ENCODE measurements at places on chromosomes 1 and 21.
A peak's percentile ranks its signal among the peaks of the same experiment; 100 is the strongest.

DNA sequence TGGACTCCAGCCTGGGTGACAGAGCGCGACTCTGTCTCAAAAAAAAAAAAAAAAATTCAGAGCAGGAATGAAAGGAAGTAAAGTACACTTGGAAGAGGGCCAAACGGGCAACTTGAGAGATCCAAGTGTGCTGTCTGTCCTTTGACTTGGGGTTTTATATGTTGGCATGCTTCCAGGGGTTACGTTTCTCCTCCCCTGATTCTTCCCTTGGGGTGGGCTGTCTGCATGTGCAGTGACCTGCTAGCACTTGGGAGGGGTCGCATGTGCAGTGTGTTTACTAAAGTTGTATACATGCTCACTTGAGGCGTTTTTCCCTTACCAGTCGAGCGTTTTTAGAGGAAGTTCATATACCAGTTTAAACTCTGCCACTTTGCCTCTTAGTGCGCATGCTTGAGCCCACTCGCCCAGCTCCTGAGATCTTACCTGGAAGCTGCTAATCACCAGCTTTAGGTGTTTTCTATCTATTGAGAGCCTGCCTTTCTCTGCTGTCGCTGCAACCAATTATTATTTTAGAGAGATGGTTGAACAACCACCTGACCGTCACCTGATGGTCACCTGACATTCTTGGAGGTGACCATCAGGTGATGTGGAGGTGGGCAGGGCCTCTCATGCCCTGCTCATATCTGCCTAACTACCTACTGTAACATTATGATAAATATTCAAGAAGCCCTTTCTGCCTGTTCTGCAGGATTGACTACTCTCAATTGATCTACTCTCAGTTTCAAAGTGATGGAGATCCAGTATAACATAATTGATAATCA, 140.1 kb downstream of the MACF1 start:
- DNase-seq, result no peak

DNA sequence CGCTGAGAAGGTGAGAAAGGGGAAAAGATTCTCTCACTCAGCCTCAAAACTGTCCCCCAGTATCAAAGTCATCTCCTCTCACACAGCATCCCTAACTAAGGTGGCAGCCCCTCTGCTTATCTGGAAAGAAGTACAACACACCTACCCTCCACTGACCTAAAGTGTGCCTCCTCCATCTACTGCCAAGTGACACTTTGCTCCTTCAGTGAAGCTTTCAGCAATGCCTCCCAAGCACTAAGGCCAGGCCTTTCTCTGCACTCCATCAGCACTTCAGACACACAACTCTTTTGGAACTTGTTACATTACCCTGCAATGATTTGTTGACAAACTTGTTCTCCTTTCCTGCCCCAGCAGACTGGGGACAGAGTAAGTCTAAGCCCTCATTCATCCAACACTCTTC, 1.4 kb downstream of the SH3BP5L start:
- no peak for DNase-seq

DNA sequence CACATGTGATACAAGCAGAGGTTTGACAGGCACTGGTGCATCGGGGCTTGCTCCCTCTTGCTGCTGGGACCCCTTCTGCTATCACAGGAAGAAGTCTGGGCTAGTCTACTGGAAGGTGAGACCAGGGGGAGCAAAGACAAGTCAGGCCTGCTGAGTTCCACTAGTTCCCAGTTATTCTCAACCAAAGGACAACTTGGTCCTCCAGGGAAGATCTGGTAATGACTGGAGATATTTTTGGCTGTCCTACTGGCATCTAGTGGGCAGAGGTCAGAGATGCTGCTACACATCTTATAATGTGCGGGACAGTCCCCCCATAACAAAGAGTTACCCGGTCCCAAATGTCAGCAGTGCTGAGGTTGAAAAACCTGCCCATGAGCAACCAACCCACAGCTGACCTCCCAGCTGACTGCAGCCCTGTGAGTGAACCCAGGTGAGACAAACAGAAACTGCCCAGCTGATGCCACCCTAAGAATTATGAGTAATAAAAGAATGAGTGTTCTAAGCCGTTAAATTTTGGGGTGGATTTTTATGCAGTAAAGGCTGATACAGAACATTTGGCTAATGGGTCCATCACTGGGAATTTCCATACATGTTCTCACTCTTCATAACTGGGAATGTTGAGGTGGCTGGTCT, 71.6 kb downstream of the NENF start:
- DNase-seq, result no peak

- no peak for DNase-seq
These were observed 99.0 kb downstream of the ZBTB18 start for GRCh38 chr1:244150071-244150470.

GRCh38 chr1:18907021-18907916, 4.9 kb upstream of the ALDH4A1 start:
- DNase-seq, result peak; percentile 38

DNA sequence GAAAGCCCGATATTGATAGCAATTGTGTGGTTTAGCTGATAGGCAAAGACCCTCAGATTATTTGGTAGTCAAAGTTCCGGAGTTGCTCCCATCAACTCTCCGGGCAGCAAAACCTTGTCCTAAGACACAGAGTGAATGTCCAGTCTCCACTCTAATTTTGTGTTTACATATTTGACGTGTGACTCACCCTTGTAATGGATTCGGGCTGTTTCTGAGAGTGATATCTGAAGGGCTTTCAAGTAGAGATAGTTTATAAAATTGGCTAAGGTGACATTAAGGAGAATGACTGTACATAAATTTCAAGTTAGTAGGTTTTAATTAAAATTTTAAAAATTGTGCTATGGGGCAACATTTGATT, 154.2 kb downstream of the CNIH3 start:
- no peak for DNase-seq

DNA sequence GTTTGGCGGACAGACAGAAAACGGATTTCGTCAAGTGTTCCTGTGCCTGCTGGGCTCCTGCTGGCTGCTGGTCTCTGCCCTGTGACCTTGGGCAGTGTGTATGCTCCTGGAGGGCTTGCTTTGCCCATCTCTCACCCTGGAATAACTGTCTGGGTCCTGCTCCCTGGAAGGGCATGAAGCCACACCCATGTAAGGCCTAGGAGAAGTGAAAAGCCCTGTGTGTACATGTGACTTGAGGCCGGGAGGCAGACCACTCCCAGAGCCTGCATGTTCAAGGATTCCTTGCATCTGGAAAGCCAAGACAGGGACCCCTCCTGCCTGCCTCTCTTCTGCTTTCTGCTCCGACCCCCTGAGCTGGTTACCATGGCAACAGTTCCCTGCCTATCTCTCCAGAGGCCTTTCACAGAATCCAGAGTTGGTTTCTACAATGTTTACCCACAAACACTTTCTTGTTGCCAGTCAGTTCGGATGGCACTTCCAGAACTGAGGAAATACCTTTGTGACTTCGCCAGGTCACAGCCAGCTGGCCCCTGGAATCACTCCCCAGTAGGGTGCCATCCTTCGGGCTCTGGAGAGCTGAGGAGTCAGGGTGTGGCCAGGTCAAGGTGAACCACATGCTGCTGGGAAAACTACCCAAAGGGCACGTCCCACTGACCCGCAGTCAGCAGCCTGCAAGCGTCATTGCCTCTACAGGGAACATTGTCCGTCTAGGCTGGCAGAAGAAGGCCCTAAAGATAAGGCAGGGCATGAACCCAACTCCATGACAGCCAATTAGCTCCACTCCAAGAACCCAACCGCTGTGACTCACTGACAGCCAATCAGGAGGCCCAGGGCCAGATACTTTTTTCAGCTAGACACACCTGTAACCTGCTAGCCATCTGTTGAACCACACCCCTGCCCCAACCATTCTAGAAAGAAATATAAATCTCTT, 14.7 kb upstream of the GPR37L1 start:
- no peak for DNase-seq

DNA sequence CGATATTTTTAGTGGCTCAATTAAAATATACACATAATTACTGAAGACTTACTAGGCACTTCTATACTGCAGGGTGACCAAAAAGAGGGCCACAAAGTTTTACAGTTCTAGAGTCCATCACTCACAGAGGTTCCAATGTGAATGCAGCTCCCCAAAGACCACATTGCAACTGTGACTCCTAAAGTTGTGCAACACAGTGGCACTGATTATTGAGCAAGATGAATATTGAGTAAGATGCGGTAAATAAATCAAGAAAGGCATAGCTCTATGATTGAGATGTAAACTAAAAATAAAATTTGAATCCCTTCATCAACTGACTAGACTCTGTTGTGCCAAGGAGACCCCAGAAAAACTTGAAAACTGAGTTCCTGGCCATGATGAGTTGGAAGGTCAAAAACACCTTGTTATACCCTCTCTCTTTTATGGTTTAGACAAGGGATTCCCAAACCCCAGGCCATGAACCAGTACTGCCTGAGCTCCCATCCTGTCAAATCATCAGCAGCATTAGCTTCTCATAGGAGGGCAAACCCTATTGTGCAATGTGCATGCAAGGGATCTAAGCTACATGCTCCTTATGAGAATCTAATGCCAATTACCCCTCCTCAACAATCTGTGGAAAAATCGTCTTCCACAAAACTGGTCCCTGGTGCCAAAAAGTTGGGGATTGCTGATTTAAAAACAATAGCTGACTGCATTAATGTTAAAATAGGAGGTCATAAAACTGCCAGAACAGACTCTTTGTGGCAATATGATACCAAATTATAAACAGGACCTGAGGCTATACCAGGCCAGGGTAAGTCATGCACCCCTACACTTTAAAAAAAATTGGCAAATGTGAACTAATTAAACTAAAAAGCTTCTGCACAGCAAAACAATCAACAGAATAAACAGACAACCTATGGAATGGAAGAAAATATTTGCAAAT, 94.3 kb downstream of the ADGRL4 start:
- DNase-seq, result peak; percentile 90

DNA sequence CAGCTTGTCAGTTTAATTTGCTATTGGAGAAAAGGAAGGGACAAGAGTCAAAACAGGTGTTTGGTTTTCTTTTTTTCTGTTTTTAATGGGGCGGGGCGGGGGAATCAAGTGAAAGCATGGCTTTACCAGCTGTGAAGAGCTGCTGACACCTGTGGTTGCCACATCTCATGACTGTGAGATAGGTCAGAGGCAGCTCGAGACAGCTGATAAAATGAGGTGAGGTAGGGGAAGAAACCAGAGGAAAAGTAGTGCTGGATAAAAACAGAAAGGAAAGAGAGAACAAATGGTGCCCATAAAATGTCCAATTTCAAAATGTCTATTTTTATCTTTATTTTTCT, 272.3 kb downstream of the NEGR1 start:
- no peak for DNase-seq

DNA sequence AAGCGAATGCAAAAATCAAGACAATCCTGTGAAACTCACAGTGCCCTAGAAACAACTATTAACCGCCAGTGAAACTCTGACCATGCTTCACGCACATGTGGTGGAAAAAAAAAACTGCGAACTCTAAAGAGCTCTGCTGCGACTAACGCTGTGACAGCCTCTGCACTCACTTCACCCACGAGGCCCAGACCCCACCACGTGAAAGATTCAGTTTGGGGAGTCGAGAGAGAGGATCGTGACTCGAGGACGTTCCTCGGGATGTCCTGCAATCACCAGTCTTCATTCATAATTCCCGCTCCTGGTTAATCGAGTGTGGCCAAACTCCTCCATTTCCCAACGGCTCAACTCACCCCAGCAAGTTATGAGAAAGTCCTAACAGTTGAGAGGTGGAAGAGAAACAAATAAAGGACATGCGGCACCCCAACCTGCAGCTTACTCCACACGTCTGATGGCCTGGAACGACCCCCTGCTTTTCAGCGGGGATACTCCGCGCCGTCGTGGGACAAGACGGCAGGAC, 1.1 kb downstream of the SERBP1 start:
- DNase-seq, result no peak

DNA sequence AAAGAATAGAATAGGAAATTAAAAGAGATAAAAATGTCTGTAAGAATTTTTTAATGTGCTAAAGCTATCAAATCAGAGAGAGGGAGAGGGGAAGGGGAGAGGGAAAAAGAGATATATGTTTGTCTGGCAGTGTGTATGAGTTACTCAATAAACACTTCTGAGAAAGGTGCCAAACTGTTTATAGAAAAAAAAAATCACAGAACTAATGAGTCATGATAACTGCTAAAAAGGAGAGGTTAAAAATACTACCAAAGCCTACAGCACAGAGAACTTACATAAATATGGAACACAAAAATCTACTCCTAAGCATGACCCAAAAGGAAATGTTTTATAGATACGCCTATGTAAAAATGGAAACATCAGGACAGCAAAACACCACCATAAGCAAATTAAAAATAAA, 45.4 kb downstream of the SELENOF start:
- DNase-seq, result peak; percentile 30

DNA sequence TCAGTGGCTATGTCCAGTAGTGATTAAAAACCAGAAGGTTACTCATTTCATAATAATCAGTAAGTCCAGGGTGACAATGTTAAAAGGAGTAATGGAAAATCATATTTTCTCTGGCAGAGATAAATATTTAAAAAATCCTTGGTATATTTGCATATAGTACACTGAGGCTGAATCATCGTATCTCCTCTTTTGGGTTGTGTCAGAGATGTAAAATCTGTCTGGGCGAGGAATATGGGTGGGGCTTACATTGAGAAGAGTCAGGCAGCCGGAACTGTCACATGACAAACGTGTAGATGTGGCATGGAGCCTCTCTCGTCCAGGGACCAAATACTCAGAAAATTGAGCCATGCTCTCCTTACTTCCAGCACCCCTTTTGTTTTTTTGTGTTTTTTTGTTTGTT, 120.9 kb downstream of the FMN2 start:
- no peak for DNase-seq

DNA sequence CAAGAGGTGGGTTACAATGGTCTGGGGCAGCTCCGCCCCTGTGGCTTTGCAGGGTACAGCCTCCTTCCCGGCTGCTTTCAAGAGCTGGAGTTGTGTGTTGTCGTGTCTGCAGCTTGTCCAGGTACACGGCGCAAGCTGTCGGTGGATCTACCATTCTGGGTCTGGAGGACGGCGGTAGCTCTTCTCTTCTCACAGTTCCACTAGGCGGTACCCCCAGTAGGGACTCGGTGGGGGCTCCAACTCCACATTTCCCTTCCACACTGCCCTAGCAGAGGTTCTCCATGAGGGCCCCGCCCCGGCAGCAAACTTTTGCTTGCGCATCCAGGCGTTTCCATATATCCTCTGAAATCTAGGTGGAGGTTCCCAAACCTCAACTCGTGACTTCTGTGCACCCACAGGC, 12.3 kb upstream of the CDCP2 start:
- DNase-seq, result no peak

DNA sequence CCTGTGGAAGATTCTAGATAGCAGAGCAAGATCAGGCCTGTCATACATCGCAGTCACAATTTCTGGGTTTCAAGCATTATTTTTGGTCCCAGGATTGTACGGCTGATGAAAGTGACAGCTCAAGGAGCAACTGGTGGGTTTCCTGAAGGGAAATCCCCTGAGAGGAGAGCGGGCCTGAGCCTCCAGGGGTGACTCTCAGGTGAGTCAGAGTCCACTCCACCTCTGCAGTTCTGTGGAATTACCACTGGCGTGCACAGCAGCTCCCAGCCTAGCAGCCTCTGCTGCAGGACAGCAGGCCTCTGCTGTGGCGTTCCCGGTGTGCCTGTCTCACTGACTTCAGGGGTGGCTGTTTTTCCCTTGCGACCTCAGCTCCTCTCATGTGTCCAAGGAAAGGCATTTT, 24.4 kb downstream of the SLC66A1 start:
- DNase-seq, result no peak

DNA sequence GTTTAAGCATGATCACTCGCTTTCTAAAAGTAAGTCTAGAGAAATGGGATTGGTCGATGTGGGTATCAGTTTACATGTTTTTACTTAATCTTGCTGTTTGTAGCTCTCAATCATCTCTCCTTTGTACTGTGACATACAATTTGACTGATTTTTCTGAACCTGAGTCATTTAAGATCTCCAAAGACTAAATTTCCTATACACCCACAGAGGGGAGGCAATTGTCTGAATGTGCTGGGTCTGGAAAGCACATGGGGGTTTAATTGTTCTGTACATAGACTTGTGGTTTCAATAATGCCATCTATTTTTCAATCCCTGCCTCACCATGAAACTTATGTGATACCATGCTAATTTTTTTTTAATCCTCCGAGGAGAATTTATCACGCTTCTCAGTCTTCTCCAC, 65.8 kb downstream of the USP25 start:
- DNase-seq, result no peak

All from MV-4-11 (cell line).